ENCODE measurements at places on chromosomes 3 and 15.

DNA sequence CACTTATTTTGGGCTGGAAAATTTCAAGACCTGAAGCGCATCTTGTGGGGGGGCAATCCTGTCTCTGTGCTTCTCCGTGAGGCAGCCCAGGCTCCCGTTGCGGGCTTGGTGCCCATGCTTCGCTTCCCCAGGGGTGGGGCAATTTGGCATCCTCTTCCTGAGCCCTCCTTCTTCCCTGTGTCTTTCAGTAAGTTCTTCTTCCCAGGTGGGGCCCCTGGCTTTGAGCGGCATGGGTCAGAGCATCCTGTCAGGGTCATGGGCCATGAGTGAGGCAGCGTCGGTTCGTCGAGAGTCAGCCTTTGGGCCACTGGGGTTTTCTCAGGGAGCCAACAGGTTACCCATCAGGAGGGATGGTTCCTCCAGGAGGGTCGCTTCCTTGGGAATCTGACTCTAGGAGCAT, 200.7 kb downstream of the UBE3A start:
- no peak for DNase-seq

- no peak for DNase-seq
Observed at GRCh38 chr3:71339049-71339448, 244.5 kb downstream of the FOXP1 start.

DNA sequence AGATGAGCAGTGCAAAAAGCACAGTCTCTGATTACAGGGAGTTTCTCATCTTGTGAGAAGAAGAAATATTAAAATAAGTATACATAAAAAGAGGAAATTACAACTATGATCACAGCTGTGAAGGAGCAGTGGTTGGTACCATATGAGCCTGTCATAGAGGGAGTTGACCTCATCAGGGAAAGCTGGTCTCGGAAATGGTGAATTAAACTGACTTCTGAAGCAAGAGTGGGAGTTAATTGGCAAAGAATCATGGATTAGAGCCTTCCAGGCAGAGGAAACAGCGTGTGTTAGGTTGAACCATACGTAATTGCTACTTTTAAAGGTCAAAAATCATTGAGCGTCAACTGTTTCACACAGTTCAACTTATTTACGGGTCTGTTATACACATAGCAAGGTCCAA, 539.1 kb downstream of the EDEM1 start:
- DNase-seq = no peak

GRCh38 chr3:184748219-184749135, 36.6 kb upstream of the MAGEF1 start:
- peak; percentile 64 for DNase-seq

GRCh38 chr15:36024031-36024688, 478.2 kb upstream of the DPH6 start:
- peak; percentile 31 for DNase-seq
